GM23248 (cell line): ENCODE measurements at places on chromosomes 5 and 9.

- DNase-seq, result no peak
Observed at GRCh38 chr5:56671571-56671970, 143.8 kb upstream of the MAP3K1 start.

DNA sequence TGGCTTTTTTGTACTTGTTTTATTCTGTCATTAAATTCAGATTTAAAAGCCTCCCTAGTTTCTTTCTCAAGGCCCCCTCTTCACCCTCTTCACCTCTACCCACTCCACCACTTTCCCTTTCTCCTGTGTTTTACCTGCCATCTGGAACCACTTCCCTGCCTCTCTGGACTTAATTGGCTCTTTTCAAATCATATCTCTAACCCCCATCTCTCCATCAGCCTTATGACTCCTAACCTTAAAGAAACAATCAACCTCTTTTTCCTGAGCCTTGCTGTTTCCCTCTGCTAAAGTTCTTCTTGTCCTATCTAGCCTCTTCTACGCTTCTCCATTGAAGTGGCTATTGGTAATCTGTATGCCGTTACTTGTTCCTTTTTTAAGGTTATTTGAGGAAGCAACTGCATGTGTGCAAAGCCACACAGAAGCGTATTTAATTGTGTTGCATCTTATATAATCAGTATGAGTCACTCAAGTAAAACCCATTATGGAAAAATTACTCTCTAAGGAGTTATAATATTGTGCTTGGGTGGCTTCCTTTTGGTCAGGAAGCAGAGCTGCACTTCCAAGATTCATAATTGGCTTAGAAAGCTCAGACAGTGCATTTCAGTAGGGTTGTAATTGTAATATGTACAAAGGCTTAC is 653.6 kb upstream of the ITGA1 start:
- no peak for DNase-seq

DNA sequence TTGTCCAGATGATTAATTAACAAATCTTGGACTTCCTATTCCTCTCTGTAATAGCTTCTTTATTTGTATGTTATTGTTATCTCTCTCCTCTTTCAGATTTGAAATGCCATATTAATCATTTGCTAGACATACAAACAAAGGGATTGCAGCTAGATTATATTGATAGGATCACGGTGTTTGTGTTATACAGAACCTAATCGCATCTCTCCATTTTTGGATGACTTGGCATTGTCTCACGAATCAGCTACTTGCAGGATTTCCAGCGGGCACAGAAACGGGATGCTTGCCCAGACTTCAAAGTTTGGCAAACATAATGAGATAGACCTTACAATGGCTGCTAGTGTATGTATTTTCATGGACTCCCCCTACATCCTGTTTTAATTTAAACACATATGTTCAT is 368.1 kb downstream of the TLE4 start:
- no peak for DNase-seq

- peak; percentile 84 for DNase-seq
Observed at GRCh38 chr5:132751444-132751843, 4.2 kb downstream of the CCNI2 start.

- peak; percentile 61 for DNase-seq
Observed at GRCh38 chr5:132500931-132501628, 10.5 kb upstream of the IRF1 start.

DNA sequence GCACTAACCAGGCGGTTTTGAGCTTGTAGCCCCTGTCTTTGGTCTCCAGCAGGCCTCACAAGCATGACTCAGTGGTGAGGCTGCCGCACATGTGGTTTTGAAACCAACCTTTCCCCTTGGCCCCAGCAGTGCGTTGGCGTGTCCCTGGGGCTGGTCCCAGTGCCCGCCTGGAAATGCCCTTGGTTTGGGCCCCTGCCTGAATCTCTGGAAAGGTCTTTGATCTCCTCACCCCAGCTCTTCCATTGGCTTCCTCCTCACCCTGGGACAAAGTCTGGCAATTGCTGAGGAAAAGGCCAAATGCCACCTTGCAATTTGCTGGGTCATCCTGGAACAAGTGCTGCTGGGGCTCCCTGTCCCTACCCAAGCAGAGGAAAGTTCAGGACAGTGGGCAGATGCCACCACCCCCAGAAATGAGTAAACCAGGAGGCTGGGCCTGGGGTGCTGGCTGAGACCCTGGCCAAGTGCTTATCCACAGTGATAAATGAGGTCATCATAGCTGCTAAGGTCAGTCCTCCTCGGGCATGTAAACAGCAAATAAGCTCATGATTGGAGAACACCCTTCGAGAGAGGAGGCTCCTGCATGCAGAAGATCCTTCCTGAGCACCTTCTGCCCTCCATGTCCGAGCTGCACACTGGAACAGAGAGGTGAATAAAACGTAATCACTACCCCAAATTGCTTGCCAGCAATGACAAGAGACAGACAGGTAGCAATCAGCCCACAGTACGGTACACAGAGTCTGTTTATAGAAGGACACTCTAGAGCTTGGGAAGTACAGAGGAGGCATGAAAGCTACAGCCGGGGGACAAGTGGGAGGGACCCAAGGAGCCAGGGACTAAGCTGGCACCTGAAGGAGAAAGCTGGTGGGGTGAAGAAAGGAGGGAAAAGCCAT is 98.9 kb upstream of the CPEB4 start:
- peak; percentile 92 for DNase-seq

DNA sequence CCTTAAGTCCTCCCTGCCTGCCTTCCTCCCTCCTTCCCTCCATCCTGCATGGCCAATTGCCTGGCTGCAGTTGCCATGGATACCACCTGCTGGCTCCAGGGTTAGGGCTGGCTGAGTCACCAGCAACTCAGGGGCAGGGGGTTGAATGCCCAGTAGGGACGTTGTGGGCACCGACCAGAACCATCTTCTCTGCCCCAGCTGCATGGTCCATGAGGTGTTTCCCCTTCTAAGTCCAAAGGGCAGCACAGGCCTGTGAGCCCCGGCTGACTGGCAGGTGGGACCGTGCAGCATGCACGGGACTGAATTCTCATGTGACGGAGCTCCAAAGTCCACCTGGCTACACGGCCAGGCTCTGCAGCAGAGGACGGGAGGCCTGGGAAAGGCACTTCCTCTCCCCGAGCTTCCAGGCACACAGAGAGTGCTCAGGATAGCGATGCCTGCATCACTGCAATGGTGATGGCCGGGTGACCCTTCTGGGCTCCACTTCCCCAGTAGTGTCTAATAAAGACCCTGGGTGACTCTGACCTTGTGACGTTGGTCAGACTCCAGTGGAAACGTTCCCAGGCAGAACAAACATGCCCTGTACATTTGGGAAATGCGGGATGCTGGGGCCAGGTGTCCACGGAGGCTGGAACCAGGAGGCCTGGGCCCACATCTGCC is 5.7 kb downstream of the ASS1 start:
- no peak for DNase-seq

- no peak for DNase-seq
Observed at GRCh38 chr9:2765250-2765880, 48.1 kb downstream of the KCNV2 start.

DNA sequence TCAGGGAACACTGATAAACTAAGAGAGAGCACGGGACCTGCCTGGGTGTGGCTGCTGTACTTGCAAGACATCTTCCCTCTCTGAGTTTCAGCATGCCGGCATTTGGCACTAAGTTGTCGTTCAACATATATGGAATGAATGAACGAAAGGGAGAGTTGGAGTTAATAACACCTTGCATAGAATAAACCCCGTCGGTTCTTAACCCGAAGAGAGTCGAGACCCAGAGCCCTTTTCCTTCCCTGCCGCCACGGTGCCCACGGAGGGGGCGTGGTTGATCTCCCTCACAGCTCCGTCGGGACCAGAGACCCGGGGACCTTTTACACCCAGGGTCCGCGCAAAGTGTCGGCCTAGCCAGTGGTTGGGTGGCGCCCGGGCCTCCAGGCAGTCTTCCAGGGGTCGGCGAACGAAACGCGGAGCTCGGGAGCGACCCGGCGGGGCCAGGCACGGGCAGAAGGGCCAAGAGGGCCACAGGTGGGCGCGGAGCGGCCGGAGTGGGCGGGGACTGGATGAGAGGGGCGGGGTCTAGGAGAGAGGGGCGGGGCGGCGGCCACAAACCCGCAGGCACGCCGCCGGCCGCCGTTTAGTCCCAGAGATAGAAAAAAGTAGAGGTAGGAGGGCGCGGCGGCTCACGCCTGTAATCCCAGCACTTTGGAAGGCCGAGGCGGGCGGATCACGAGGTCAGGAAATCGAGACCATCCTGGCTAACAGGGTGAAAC is 735 bp upstream of the RPL26L1 start:
- peak; percentile 87 for DNase-seq

DNA sequence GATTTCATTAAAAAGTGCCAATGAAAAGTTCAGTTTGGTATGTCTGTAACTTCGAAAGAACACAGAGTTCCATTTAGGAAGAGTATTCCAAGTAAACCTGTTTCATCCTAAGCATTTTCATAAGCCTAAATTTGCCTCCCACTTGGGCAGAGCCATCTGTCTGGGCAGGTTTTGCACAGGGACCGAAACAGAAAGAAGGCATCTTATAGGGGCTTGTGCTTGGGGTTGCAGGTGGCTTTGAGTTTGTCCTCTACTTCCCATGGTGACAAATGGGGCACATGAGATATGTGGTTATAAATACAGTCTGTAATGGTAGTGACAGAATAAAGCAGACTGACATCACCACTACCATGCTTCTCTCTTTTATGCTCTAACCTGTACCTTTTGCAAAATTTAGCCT is 63.7 kb downstream of the MCTP1 start:
- no peak for DNase-seq

DNA sequence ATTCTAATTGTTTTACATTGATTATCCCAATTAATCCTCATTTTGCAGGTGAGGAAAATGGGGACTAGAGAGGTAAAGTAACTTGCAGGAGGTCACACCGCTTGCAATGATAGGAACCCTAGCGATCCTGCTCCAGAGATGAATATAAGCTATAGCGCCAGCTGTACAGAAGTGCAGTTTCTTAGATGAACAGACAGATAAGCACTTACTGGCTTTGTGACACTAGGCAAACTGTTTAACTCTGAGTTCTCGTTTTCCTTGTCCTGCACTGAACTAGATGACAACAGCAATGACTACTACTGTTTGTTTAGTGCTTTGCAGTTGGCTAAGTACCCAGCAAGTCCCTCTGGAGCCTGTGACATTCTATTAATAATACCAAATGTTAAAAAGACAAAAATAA is 11.1 kb downstream of the LHX6 start:
- no peak for DNase-seq

DNA sequence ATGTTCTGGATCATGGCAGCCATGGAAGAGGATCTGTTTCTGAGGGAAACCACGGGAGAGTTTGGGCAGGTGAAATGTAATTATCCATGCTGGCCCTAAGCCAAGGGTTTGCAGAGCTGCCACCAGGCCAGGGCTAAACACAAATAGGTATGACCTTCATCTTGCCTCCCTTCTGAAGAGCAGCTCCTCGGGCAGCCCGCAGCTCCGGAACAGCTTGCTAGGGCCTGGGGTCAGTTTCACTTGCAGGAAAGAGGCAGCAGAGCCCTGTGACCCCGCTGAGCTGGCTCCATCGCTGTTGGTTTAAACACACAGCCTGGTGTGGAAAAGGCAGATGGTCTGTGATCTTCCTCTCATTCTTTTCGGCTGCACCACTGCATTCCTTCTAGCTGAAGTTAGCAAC is 141.4 kb downstream of the TMEM38B start:
- no peak for DNase-seq

DNA sequence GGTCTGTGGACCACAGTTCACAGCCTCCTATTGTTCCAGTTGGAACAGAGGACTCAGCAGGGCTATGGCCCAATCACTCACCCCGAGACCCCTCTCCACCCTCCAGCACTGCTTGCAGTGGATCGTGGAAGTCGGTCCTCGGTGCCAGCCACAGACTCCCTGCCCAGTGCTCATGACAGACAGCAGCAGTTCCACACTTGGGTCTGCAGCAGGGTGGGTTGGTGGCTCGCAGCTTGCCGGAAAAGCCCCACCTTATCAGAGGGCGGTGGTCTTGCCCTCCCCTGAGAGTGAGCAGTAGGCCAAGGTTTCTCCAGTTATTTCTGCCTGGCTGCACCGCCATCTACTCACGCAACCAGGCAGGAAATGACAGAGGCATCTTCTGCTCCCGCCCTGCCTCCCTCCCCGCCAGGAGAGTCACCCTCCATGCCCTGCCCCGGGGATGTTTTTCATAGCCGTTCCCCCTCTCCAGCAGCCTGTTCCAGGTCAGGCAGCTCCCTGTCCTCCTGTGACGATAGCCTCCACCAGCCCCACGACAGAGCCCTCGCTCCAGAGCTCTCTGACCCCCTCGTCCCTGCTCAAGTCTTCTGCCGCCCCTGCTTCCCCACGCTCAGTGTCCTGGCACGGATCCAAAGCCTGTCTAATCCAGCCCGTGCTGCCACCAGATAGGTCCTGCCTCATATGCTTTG is 34.5 kb downstream of the UNC5A start:
- peak; percentile 71 for DNase-seq

- peak; percentile 55 for DNase-seq
Observed at GRCh38 chr9:91589101-91589553, 165.5 kb upstream of the NFIL3 start.

DNA sequence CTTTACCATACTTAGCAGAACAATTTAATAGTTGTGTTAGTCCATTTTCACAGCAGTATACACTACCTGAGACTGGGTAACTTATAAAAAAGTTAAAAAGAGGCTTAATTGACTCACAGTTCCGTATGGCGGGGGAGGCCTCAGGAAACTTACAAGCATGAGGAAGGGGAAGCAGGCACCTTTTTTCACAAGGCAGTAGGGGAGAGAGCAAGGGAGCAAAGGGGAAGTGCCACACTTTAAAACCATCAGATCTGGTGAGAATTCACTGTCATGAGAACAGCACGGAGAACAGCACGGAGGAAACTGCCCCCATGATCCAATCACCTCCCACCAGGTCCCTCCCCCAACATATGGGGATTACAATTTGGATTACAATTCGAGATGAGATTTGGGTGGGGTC is 269.9 kb downstream of the MTRR start:
- DNase-seq, result no peak

- DNase-seq, result no peak
Observed at GRCh38 chr9:112331674-112331952, 1.8 kb downstream of the PTBP3 start.

DNA sequence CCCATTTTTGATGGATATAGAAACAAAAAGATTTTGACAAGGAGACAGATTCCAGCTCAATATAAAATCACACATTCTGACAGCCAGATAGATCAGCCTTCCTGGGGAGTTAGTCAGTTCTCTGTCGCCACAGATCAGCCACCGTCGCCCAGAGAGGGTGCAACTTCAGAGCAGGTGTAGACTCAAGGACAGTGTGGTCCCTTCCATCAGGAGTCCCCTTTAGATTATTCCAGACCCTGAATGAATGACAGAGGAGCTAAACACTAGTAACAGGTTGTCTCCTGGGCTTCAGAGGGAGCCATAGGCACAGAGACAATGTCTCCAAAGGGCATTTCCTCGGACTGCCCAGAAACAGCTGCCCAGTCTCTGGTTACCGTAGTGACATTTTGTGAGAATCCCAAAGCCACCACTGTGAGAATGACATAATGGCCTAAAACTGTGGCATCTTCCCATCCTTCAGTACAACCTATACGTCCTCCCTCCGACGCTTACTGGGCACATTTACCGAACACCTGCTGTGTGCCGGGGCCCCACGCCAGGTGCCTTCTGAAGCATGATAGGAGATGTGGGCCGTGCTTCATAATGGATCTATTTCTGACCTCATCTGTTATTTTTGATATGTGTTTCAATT is 47.4 kb upstream of the SLC2A8 start:
- no peak for DNase-seq
